Stimulated activated CD8-positive, alpha-beta memory T cell treated with anti-CD3 and anti-CD28 coated beads, Interleukin-7, amount 100 ng/mL, for 1 hour (primary cell): ENCODE measurements at places on chromosomes 6 and 20.

GRCh38 chr6:81105998-81106397 lies 646.5 kb downstream of the TENT5A start:
- DNase-seq = no peak

GRCh38 chr6:32110632-32111031 lies 1.5 kb upstream of the TNXB start:
- DNase-seq = no peak

DNA sequence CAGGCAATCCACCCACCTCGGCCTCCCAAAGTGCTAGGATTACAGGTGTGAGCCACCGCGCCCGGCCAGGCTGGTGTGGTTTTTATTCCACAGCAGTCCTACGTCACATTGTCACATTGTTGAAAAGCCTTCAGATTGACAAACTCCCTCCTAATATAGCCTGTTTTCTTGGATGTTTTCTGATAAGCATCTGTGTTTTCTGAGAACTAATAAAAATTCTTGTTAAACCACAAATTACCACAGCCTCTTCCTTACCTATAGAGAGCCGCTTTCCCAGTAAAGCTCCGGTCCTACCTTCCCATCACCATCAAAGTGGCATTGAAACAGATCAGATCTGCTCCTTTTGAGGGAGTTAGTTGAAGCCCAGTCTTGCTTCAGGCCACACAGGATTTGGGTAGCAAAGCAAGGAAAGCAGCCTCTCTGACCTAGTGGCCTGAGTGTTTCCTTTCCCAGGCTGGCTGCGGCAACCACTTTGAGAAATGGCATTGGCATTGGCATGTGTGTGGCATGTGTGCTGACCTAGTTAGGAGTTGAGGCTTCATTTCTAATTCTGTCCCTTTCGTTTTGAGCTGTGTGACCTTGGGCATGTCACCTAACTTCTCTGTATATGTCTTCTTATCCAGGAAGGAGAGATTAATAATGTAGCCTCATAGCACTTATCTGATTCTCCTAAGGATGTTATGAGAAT lies 1.7 kb upstream of the PKIG start:
- DNase-seq = no peak

- no peak for DNase-seq
Observed at GRCh38 chr20:40744818-40745175, 55.8 kb upstream of the MAFB start.

DNA sequence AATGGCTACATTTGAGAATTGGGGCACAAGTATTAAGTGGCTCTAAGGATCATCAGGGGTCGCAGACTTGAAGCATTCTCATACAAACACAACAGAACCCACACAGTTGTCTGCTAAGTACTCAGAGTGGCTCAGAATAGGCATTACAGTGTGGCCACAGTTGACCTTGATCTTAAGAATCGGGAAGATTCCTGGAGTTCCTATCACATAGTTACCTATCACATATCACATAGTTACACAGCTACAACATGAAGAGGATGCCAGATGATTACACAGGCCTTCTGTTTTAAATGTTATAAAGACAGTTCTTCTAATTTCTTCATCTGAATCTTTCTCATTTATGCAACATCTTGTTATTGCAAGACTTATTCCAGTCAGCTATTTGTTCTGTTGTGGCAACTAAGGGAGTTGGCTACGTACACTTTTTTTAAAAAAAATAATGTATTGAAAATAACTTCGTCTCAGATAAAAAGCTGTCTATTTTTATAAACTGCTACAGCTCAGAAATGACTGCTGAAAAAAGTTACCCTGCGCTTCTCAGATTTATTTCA lies 129.0 kb downstream of the REV3L start:
- DNase-seq = no peak

- no peak for DNase-seq
Observed at GRCh38 chr6:9455864-9456658, 958.8 kb downstream of the TFAP2A start.

GRCh38 chr20:49303065-49303552 lies 25.3 kb upstream of the ZNFX1 start:
- DNase-seq = no peak

DNA sequence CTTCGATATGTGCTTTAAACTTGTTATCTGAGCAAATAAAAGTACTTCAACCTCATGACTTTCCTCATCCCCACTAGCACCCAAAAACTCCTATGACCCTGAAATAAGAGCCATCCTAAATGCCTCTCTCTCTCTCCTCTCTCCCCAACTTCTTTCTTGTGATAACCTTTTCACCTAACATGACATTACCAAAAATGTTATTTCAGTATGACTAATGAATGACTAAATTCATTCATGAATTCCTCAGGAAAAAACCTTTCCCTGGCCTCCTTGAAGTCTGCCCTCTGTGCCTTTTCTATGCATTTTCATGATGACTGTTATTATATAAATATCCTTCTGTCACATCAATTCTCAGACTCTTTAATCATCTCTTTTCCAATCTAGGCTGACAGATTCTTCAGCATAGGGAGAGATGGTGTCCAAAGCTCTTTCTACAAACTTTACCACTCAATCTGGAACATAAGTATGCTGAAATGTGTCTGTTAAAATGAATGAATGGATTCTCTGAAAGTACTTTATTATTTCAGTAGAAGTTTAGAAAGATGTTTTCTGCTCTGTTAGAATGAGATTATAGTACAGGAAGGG lies 114.3 kb upstream of the GGTLC1 start:
- DNase-seq = no peak

GRCh38 chr6:90829311-90829710 lies 242.4 kb upstream of the MAP3K7 start:
- DNase-seq = no peak

DNA sequence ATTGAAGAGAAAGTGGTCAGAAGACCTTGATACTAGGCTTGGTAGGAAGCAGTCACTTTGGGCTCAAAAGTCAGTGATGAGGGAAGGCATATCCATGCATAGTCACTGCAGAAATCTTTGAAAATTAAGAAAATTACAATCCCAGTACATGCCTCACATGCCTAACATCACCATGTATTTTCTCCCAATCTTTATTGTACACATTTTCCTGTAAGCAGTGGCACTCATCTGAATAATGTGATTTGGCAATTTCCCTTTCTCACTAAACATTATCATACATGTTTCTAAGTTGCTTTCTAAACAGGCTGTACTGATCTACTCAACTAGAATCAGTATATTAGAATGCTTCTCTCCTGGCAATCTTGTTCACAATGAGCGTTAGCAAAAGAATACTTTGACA lies 280.7 kb upstream of the SUPT3H start:
- no peak for DNase-seq

GRCh38 chr6:167327391-167327790 lies 2.5 kb downstream of the TTLL2 start:
- no peak for DNase-seq

DNA sequence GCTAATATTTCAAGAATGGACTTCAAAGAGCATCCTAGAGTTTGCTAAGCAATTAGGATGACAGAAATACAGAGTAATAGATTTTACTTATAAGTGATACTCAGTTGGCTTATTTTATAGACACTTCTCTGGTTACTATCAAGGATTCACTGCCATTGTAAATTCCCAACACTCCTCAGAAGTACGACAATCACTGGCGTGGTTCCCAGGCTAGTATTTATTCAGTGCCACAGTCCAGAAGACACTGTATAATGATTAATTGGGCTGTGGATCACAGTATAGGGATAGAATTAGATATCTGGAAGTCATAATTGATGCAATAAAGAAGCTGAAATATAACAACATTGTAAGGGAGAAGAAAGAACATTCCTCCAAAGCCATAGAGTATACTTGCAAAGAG lies 15.7 kb downstream of the MANEA start:
- no peak for DNase-seq

DNA sequence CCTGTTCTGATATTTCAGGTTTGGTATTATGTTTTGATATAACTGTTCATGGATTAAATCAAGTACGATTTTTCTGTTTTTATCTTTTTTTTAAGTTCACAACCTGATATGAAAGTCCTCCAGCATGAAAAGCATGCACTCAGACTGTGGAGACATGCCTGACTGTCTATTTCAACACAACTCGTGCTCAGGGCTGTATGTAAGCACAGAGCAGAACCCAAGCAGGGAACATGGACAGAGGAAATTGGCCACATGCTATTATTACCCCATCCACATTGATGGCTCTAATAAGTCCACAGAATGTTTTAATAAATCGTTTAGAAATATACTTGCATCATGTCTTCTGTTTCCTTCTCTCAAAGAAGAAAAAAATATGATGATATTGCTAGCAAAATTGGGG lies 730.4 kb downstream of the C6orf118 start:
- no peak for DNase-seq

DNA sequence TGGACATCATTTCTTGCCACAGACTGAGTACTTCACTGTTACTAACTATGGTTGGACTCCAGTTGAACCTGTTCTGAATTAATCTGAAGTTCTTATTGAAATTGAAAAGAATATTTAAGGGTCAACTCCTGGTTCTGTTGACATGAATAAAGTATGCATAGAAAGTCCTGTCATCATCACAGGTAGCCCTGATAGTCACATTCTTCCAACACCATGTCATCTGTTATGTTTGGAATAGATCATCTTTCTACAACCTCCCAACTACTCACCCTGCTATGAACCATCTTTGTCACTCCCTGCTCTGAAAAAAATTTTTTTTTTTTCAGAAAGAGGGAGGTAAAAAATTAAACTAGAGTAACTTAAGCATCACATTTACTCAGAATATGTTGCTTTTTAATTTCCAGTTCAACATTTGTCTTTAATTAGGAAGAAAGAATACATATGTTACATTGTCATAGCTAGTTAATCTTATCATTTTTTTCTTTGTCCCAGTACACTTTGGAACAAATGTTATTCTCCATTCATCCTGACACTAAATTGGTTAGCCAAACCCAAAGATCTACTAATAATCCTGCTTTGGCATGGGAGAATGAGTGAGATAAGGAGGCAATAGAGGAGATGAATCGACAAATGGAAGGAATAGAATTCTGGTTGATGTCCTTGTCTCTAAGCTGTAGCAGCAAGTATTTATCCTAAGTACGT lies 775.1 kb upstream of the NRSN1 start:
- DNase-seq = no peak

GRCh38 chr6:130309028-130309427 lies 56.8 kb upstream of the TMEM200A start:
- DNase-seq = no peak

DNA sequence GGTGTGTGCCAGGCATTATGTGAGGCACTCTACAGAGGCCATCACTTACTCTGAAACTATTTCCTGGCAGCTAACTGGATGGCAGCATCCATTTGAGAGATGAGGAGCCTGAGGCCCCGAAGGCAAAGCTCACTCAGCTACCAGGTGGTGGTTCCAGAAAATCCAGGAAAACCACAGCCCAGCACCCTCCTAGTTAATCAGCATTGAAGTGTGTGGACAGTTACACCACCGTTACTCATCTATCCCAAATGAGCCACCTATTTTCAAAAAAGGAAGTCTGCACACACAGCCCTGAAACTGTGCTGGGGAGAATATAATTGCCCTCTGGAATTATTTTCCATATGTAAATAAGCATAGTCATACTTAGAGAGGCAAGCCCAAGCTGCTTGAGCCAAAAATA lies 67.4 kb downstream of the CNBD2 start:
- no peak for DNase-seq

DNA sequence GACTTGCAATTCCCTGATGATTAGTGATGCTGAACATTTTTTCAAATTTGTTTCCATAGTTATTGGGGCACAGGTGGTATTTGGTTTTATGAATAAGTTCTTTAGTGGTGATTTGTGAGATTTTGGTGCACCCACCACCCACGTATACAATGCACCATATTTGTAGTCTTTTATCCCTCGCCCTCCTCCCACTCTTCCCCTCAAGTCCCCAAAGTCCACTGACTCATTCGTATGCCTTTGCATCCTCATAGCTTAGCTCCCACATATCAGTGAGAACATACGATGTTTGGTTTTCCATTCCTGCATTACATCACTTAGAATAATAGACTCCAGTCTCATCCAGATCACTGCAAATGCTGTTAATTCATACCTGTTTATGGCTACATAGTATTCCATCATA lies 167.3 kb downstream of the MYLK4 start:
- no peak for DNase-seq

DNA sequence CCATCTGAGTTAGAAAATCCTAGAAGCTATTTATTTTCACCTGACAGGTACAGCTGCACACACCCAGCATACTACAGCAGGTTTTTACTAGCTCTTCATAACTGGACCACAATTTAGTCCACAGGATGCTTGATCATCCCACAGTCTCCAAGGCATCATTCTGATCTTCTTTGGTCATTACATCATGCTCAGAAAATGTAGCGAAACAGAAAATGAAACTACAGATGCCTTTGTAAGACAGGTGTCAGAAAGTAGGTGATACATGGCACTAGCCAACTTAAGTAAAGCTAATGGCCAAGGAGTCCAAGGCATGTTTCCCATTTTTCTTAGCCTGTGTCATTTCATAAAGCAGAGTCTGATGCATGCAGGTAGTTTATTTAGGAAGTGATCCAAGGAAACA lies 102.3 kb downstream of the HTR1B start:
- no peak for DNase-seq

- DNase-seq = no peak
Observed at GRCh38 chr6:33078442-33078841, 2.7 kb downstream of the HLA-DPB1 start.

DNA sequence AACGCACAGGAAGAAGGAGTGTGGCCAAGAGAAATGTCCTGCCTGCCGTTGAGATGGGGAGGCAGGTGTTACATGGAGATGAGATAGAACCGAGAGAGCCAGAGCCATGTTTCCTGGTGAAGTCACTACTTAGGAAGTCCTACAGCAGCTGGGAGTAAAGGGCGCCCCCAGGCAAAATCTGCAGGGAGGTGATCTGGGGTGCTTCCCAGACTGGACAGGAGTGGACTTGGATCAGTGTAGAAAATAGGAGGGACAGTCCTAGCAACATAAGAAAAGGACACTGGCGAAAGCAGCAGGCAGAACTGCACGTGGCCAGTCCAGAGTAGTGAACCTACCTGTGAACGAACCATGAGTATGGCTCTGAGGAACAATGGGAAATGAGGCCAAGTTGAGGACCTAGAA lies 85.3 kb downstream of the CD164 start:
- no peak for DNase-seq

GRCh38 chr6:166259296-166259977 lies 48.8 kb downstream of the PRR18 start:
- no peak for DNase-seq

DNA sequence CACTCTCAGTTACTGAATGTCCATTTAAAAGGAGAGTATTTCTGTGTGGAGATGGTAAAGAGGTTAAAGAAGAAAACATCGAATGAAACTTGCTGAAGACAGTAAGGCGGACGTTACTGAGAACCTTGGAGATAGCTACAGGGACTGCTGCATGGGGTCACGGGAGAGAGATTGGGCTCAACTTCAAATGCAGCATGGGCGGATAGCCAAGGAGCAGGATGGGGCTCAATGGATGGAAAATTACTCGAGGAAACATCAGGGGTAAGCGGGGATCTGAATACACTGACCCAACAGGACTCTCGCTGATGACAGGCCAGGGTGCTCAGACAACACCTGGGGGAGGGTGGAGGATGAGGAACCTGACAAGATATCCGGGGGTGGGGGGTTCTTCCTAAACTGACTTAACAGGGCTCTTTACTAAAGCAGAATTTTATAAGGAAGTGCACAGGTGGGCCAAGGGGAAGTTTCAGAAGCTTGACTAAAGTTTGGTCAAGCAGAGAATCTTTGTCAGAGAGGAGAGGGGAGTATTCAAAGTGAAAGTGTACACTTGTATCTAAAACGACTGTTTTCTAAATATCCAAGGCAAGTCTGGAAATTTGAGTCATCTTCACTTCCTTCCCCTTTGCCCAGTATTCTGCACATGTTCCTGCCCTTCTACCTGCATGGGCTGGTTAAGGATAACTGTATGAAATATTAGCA lies 22.8 kb downstream of the ECT2L start:
- DNase-seq = no peak

GRCh38 chr6:168314948-168315347 lies 4.6 kb downstream of the DACT2 start:
- no peak for DNase-seq
